NCI-H2171 treated with DMSO at 0.1 percent for 48 hours (cell line): ENCODE measurements at places on chromosomes 1 and 21.
A peak's percentile ranks its signal among the peaks of the same experiment; 100 is the strongest.

- no peak for DNase-seq
Observed at GRCh38 chr1:245469006-245469405, 314.2 kb downstream of the KIF26B start.

- DNase-seq: no peak
Observed at GRCh38 chr1:172929006-172929405, 121.7 kb downstream of the TNFSF18 start.

GRCh38 chr1:60969971-60970509, 112.3 kb upstream of the NFIA start:
- DNase-seq: no peak

GRCh38 chr1:238318294-238319110, 427.8 kb upstream of the ZP4 start:
- no peak for DNase-seq

GRCh38 chr21:41573902-41574690, 66.1 kb upstream of the TMPRSS2 start:
- DNase-seq: no peak

- DNase-seq: peak; percentile 81
Observed at GRCh38 chr1:24415910-24416665, 486 bp downstream of the NIPAL3 start.

GRCh38 chr1:67853704-67854103, 20.4 kb upstream of the GNG12 start:
- peak; percentile 77 for DNase-seq

- no peak for DNase-seq
Observed at GRCh38 chr1:25550155-25550506, 6.7 kb downstream of the LDLRAP1 start.

- peak; percentile 76 for DNase-seq
Observed at GRCh38 chr1:153355445-153356071, 2.1 kb upstream of the S100A9 start.

GRCh38 chr1:205592443-205593003, 39.3 kb downstream of the ELK4 start:
- DNase-seq: peak; percentile 34

- no peak for DNase-seq
Observed at GRCh38 chr1:37940299-37940947, 6.4 kb downstream of the INPP5B start.

DNA sequence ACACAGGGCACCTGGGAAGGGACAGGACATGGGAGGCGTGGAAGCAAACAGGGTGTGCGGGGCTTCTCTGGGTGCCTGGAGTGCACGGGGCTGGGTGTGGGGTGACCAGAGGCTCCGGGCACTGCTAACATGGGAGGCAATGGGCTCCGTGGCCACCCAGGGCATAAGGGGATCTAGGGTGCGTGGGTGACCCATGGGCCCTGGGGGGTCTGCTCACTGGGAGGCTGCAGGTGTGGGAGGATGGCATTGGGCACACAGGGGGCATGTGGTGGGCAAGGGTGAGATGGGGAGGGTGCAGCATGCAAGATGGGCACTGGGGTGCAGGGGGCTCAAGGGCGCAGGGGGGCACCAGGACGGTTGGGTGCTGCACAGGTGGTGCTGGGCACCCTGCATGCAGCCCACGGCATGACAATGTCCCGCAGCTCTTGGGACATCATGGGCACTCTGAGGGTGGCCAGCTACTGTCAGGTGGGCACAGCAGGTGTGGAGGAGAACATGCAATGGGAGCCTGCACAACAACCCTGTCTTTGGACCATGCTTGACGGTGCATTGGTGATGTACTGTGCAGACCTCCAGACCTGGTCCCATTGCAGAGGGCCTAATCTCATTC, 15.1 kb downstream of the TRIM11 start:
- no peak for DNase-seq

GRCh38 chr1:181485287-181486097, 2.2 kb downstream of the CACNA1E start:
- DNase-seq: no peak

DNA sequence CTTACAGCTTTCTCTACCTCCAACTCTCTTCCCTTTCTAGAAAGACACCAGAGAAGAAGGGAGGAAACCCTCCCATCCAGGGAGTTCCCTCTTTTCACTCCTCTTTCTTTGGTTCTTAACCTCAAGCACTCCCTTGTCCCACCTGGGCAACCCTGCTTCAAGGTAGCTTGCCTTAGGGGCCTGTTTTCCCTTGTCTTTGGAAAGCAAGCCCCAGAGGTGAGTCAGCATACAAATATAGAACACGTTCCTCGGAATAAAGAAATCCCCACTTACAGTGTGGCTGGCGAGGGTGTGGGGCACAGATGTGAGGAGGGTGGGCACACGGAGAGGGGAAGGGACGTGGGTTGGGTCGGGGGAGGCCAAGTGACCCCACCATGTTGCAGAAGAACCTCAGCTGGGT, 26.1 kb upstream of the KCNE2 start:
- DNase-seq: no peak

DNA sequence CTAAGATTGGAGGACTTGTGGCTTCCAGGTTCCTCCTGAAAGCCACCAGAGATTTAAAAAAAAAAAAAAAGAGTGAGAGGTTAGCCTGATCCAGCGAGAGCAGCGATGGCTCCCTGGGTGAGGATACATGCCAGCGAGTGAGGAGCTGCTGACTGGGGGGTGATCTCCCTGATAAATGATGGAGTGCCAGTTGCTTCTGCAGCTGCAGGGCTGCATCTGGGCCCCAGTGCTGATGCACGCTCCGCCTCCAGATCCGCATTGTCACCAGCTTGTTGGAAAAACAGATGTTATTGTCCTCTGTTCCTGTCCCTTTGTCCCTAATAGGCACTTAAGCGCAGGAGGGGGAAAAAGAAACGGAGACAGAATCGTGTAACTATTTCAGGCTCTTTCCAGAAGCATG, 28.6 kb downstream of the UBIAD1 start:
- peak; percentile 24 for DNase-seq

DNA sequence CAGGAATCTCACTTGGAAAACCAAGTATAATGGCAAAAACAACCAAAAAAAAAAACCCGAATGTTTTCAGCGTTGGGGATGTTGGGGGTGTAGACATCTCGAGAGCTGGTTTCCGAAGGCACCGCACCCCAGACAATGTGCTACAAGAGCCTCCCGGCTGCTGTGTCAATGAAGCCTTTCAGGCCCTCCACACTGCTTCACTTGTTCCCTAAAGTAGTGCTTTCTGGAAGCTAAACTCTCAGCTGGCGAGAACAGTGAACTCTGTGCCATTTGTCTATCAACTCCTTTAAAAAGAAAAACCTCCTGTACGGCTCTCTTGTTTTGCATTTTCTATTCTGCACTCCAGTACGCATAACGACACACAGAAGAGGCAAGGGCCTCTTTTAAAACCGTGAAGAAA, 32.5 kb downstream of the PLEKHO1 start:
- DNase-seq: no peak

- DNase-seq: no peak
Observed at GRCh38 chr1:196531737-196532524, 76.3 kb downstream of the KCNT2 start.

- DNase-seq: no peak
Observed at GRCh38 chr1:25095635-25096200, 136.6 kb downstream of the SYF2 start.

DNA sequence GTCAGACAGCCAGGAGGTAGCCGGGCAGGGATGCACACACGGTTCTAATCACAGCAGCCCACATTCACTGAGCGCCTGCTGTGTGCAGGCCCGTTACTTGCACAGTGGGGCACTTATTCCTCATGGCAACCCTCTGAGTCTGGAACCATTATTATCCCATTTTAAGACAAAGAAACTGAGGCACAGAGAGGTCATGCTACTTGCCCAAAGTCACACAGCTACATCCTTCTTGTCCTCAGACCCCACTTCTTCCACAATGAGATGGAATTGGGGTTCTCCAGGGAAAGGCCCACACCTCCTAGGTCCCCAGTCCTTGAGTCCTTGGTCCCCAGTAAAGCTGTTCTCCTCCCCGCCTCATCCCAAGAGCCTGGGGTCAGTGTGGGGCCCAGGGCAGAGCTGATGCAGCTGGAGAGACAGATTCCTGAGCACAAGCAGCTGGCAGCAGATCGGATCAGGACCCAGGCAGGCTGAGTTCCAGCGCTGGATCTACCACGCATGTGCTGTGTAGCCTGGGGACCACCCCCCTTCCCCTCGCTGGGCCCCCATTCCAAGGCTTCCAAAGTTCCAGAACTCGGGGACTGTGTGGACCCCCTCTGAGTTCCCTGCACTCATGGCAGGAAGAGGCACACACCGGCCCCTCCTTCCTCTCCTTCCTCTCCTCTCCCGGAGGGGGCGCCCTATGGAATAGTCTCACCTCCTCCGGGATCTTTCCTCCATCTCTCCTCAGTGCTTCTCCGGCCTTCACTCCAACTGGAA, 393.4 kb downstream of the MATN1 start:
- DNase-seq: no peak

GRCh38 chr21:37550157-37550556, 183.6 kb downstream of the DYRK1A start:
- no peak for DNase-seq

DNA sequence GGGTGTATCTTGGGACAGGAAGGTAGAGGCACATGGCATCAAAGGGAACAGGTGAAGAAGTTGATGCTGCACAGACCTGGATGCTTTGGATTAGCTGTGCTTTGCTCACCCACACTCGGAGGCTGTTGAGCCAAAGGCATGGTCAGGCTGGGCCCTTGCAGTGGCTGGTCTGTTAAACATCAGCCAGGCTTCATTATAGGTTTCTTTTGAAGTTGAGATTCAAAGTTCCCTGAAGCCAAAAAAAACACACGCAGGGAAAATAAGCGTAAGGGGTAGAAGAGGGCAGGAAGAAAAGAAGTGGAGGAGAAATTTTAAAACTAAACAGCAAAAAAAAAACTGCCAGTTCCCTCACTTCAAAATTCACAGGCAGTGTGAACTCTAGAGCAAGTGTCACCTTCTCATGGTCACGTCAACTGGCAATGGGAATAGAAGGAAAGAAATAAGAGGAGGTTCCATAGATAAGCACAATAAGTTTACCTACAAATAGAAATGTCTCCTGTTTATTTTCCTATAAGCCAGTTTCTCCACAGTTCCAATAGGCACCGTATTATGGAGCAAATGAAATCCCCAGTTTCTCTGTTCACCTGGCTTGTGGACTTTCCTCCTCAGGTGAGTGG, 139.5 kb downstream of the PAPPA2 start:
- no peak for DNase-seq

GRCh38 chr1:28646040-28646439, 2.4 kb upstream of the RNU11 start:
- DNase-seq: no peak

DNA sequence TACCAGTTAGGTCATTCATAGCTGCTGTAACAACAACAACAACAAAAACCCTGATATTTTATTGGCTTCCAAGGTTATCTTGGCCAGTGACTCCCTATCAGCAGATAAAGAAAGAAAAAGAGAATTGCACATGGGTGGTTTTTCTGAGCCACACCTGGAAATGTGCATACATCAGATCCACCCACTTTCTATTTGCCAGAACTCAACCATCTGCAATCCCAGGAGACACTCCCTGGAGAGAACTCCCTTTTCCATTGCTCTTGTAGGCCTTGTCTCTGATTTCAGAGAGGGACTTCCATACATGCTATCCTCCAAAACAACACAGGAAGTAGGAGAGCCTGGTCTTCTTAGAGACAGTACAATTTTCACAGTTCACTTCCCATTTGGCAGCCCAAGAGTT, 74.9 kb upstream of the ZC3H11B start:
- DNase-seq: peak; percentile 36

DNA sequence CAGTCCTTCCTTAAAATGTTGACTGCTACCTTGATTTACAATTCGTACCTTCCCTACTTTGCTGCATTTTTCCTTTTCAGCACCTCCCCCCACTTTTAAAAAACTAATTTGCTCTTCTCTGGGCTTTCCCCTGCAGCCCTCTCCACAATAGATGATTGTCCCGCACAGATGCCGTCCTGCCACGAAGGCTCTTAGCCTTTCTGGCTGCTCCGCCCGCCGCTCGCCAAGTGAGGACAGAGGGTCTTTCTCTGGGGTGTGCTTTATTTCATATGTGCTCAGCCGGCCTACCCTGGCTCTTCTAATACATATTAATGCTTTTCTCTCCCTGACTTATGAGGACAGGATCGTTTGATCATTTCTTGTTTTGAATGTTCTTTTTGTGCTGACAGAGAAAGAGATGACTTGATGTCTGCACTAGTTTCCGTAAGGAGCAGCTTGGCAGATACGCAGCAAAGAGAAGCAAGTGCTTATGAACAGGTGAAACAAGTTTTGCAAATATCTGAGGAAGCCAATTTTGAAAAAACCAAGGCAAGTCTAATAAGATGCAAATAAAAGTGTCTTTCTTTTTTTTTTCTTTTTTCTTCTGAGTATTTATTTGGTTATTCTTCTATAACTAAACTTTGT, 60.6 kb downstream of the SDCCAG8 start:
- DNase-seq: no peak

- no peak for DNase-seq
Observed at GRCh38 chr1:73611681-73612080, 586.3 kb downstream of the LRRIQ3 start.

DNA sequence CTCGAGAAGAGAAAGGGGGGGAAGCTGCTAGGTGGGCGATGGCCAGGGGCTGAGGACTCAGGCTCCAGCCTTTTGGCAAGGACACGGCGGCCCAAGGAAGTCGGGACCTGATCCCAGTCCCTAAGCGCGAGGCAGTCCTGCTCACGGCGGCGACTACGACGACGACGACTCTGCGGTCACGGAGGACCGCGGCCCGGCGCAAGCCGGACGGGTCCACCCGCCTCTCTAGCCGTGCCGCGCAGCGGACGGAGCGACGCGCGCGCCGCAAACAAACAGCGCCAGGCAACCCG, 401 bp downstream of the WNT9A start:
- no peak for DNase-seq
